HuH-7 (cell line): ENCODE measurements at places on chromosomes 13 and 19.

DNA sequence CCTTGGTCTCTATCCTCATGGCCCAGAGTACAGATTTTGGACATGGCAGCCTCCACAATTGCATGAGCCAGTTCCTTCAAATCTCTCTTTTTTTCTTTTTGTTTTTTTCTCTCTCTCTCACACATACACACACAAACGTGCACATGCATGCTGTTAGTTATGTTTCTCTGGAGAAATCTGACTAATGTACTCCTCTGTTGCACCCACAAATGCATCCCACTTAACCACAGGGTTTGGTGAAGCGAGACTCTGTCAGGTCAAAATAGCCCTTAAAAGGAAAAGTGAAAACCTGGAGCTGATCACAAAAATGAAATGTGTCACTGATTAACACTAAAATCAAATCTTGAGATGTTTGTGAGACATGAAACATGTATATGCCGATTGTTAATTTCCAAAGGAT is 374.6 kb upstream of the ARGLU1 start:
- no peak for DNase-seq

DNA sequence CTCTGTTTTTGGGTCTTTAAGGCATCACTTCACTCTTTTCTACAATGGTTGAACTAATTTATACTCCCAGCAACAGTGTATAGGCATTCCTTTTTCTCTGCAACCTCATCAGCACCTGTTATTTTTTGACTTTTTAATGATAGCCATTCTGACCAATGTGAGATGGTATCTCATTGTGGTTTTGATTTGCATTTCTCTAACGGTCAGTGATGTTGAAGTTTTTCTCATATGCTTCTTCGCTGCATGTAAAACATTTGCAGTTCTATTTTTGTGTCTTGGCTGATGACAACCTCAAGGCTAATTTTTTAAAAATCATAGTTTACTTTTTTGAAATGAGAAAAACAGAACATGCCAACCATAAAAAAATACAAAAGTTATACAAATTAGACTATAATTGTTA is 258.2 kb upstream of the EDNRB start:
- no peak for DNase-seq

GRCh38 chr13:108227651-108228272 is 9.6 kb downstream of the ABHD13 start:
- DNase-seq: no peak

DNA sequence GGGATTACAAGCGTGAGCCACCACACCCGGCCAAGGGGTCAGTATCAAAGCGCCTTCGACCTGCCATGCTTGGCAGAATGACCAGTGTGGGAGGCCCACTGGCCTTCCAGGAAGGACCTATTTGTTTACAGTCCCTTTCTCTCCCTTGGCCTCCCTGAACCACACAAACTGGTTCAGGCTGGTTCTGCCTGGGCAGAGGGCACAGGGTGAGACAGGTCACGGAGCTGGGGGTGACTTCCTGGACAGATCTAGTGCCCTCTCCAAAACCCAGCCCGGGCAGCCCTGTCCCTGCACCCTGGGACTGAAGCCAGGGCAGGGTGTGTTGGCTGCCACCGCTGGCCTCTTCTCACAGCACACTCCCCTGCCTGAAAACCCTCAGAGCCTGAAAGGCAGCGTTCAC is 11.3 kb downstream of the PLEKHF1 start:
- DNase-seq: no peak

GRCh38 chr19:49488046-49488862 is 846 bp downstream of the RPL13A start:
- no peak for DNase-seq

- no peak for DNase-seq
Measured at GRCh38 chr13:27968316-27969081, 616 bp downstream of the CDX2 start.

- DNase-seq: no peak
Measured at GRCh38 chr19:6042776-6043726, 65.1 kb upstream of the RANBP3 start.

DNA sequence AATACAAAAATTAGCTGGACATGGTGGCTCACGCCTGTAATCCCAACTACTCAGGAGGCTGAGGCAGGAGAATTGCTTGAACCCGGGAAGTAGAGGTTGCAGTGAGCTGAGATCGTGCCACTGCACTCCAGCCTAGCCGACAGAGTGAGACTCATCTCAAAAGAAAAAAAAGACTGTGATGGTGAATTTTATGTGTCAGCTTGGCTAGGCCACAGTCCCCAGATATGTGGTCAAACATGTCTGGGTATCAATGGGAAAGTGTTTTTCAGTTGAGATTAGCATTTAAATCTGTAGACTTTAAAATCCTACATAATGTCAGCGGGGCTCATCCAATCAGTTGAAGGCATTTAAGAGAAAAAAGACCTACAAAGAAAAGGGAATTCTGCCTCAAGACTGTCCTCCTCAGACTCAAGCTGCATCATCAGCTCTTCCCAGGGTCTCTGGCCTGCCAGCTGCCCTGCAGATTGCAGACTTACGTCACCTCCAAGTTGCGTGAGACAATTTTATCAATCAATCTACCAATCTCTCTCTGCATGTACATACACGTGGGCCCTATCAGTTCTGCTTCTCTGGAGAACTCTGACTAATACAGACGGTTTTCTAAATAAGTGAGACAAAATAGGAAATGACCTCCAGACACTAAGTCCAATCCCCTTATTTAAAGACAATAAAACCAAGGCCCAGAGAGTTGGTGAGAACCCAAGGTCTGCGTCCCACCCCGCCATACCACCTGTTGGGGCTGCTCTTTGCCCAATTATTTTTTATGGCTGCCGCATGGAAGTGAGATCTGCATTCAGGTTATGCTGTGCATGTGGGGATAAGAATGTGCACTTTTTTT is 99.2 kb downstream of the ABCC4 start:
- DNase-seq: no peak

- DNase-seq: no peak
Measured at GRCh38 chr13:86882835-86883234, 788.3 kb upstream of the SLITRK5 start.

GRCh38 chr13:100724568-100724967 is 50.0 kb upstream of the TMTC4 start:
- DNase-seq: no peak

DNA sequence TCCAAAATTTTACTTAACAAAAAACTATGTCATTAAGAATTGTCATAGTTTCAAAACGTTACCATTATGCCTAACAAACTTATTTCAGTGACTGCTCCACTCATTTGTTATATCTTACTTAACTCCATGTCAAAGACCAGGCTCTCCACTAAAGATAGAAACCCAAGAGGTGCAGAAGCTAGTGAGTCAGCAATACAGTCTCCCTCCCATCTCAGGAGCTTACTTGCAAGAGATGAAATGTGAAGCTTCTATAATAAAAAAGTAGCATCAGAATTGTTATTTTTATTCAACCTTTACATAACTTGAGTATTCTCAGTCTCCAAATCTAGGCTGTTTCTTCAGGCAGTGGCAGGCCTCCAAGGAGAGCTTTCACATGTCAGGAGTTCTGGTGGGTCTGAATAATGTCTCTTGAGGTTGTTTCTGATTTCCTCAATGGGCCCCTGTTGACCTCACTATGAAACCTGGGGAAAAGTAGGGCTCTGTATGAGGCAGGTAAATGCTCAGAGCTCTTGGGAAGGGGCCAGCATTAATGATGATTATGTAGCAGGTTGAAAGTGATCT is 242.0 kb downstream of the NDFIP2 start:
- DNase-seq: no peak

- no peak for DNase-seq
Measured at GRCh38 chr19:47435196-47435595, 15.9 kb upstream of the MEIS3 start.

DNA sequence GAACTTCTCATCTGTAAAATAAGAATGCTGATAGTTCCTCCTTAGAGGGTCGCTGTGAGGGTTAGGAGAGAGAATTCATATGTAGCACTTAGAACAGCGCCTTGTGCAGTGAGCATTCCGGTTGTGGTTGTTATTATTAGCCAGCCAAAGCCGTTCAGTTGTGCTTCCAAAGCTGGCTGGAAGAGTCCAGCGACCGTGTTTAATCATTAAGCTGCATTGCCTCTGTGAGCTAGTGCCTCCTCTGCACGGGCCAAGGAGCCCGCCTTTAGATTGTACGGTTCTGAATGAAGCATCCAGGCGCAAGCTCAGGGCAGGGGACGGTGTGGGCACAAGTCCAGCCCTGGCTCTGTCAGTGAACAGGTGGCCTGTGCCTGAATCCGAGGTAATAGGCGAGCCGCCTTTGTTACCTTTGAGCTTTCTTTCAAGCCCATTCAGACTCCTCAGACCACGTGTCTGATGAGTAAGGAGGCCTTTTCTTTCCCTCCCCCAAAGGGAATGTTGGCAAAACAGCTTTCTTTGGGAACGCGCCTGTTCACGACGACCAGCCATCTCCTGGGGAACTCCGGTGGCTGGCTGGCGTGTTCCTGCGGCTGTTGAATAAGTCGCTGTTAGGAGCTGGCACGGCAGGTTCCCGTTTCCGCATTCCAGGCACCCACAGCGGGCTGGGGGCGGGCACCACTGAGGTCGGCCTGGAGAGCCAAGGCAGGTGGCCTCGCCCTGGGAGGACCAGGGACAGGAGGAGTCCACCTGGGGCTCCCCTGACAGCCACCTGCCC is 25.1 kb downstream of the SIPA1L3 start:
- peak; percentile 74 for DNase-seq
